ENCODE measurements at places on chromosomes 16 and 17.

DNA sequence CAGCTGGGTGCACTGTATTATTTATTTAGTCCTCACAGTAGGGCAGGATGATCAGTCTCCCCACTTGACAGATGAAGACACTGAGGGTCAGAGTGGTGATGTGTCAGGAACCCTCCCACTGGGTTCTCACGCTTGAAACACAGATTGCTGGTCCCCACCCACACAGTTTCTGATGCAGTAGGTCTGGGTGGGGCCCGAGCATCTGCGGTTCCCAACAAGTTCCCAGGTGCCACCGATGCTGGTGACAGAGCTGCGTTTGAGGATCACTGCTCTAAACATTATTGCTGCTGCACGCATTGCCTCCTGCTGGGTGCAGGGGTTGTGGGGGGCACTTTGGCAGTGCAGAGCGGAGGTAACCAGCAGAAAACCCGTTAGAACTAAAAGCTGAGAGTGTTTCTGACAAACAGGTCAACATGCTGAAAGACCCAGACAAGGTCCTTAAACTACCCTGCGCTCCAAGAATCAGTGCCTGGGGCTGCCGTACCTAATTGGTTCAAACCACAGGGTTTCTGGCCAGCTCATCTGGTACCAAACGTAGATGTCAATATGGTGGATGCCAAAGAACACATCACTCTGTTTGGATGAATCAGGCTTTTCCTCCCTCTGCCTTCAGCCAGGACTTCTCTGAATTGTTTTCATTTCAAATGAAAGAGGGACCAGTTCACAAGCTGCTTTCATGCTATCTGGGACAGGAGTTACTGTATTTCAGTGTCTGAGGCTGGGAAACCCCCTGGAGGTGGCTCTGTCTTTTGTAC is 76.0 kb downstream of the ABCC1 start:
- DNase-seq: peak; percentile 33

DNA sequence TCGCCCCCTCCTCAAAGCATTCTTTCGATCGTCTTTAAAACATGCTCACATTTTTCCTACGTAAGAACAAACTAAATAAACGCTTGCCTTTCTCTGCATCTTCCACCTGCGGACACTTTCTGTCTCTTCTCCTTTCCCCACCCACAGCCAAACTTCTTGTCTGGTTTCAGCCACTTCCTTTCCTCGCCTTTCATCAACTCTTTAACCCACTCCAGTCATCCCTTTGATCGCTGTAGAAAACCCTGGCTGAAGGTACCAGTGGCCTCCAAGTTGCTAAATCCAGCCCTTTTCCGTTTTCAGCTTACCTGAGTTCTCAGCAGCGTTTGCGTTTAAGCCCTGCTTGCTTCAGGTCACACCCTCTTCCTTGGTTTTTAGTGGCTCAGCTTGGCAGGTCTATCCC is 483 bp downstream of the RPA1 start:
- DNase-seq: no peak

GRCh38 chr17:38577645-38578173 is 28.0 kb downstream of the SRCIN1 start:
- no peak for DNase-seq

- no peak for DNase-seq
Observed at GRCh38 chr17:18854956-18855355, 3.0 kb upstream of the PRPSAP2 start.

DNA sequence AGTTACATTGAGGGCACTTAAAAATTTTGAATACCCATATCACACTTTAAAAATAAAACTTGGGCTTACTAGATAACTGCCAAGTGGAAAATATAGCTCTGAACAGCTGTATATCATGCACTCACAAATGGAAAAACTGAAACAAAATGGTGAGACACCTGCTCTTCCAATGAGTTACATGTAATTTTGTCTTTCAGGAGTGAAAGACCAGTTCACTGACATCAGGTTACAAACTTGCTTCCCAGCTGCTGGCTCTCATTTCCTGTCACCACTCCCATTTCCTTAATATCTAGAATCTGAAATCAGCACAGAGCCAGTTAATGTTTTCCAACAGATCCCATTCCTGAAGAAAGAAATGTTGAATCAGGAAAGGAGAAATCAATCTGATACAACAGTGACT is 10.8 kb downstream of the CSNK2A2 start:
- no peak for DNase-seq

All from activated T-helper 1 cell treated with anti-CD3 and anti-CD28 coated beads, Interleukin-2, amount 50 U/mL, for 16 hours (primary cell).